NCI-H510A (cell line): ENCODE measurements at places on chromosomes 2 and 18.

GRCh38 chr2:173059292-173059691 is 16.4 kb upstream of the MAP3K20 start:
- no peak for DNase-seq

DNA sequence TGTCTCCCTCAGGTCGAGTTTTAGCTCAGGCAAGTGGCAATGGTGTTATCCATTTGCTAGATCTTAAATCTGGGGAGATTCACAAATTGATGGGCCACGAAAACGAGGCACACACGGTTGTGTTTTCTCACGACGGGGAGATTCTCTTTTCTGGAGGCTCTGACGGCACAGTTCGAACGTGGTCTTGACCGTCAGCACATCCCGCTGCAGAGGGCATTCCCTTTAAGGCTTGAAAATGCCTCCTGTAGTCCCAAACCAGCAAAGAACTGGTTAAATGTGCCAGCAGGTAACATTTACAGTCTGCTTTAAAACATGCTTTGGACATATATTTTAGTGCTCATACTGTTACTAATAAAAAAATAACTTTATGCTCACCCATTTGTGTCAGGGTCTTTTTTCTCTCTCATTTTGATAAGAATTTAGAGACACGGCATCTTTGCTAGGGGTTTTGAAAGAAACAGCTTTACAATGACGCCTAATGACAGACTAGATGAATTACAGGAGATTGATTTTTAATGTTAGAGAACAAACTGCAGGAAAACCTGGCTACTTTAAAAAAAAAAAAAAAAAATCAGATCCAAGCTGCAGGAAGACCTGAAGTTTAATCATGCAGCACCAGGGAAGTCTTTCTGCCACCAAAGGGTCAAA is 602 bp upstream of the VWC2L start:
- no peak for DNase-seq

GRCh38 chr18:26656431-26656943 is 108.1 kb upstream of the KCTD1 start:
- no peak for DNase-seq

DNA sequence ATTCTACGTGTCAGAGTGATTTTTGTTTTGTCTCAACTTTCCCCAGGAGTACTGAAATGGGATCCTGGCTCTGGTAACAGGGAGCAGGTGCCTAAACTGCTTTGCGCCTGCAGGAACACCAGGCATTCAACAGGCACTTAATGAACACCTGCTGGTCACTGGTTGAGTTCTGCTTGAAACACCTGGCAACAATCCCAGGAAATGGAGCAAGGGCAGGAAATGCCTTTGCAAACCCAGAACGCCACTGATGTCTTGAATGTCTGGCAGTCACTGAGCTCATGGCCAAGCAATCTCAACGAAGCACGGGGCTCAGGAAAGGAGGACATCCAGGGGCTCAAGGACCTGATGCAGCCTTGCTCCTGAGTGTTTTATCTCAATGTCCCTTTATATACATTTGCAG is 360.0 kb upstream of the RAB6C start:
- peak; percentile 78 for DNase-seq
